ENCODE measurements at places on chromosomes 6 and 20.
A peak's percentile ranks its signal among the peaks of the same experiment; 100 is the strongest.

GRCh38 chr20:13800728-13801134, 15.9 kb downstream of the NDUFAF5 start:
- no peak for DNase-seq

DNA sequence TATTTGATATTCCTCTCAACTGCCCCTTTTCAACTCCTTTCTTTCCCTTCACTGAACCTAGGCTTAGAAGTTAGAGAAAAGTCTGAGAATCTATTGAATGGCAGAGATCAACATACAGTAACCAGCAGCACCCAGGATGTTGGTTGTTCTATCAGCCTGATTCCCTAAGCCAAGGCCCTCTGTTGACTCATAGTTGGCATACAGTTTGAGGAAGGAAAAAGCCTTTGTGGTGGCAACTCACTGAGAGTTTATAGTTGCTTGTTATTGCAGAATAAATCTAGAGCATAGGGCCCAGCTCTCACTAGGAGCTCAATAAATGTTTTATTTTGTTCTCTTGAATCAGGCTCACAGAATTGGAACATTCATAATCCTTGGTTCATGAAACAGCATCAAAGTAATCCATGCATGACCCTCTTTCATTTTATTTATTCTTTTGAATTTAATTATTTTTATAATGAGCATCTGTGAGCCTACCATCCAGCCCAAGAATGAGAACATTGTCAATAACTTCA, 119.1 kb upstream of the ADGRF1 start:
- DNase-seq: no peak

- no peak for DNase-seq
Measured at GRCh38 chr20:5364136-5364821, 47.5 kb upstream of the PROKR2 start.

DNA sequence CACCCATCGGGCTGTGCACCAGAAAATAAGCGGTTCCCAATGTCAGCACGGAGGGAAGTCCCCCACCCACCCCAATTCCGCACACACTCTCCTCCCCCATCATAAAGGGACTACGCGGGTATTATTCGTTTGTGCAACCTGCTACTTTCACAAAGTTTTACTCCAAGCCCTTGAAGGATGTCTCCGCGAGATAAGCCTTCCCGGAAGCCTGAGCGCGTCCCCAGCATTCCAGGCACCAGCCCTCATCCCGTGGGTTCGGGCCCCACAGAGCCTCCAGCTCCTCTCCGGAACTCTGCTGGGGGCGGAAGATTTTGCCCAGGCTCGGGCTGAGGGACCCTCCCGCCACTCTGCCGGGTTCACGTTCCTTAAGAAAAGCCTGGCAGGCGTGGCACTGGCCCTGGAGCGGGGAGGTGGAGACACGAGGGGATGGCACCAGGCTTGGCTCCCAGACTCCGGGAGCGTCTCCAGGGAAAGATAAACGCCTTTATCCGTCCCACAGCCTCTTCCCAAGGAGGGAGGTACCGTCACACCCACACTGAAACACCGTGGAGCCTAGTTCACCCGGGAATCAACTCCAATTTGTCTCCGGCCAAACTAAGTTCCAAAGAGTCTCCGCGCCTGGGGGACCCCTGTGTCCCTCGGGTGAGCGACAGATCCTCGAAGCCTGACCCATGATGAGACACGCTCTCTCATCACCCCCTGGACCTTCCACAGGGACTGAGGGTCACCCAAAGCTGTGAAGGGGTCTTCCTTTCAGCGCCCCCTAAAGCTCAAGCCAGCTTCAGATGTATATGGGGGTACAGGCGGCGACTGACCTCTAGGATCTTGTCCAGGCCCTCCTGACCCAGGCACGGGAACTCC, 934 bp downstream of the KCNK5 start:
- DNase-seq: no peak

- DNase-seq: no peak
Measured at GRCh38 chr6:22332711-22333110, 35.9 kb upstream of the PRL start.

- no peak for DNase-seq
Measured at GRCh38 chr20:54646156-54646517, 170.7 kb downstream of the DOK5 start.

DNA sequence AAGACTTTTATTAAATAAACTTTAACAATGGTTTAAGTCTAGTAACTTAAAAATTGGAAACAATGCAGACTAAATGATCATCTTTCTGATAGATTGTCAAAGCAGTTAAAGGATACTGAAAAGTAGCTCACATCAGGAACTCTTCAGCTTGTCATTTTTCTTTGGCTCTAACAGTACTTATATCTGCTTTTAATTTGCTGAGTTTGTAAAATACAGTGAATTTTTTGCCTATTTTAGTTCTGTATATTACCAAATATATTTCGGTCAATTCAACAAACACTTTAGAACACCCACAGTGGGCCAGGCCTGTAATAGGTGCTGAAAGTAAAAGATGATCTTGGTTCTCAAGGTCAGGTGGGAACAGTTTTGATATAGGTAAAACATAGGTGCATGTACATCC, 22.3 kb downstream of the MKKS start:
- no peak for DNase-seq

GRCh38 chr20:51639206-51639832, 96.8 kb upstream of the NFATC2 start:
- DNase-seq: peak; percentile 27

DNA sequence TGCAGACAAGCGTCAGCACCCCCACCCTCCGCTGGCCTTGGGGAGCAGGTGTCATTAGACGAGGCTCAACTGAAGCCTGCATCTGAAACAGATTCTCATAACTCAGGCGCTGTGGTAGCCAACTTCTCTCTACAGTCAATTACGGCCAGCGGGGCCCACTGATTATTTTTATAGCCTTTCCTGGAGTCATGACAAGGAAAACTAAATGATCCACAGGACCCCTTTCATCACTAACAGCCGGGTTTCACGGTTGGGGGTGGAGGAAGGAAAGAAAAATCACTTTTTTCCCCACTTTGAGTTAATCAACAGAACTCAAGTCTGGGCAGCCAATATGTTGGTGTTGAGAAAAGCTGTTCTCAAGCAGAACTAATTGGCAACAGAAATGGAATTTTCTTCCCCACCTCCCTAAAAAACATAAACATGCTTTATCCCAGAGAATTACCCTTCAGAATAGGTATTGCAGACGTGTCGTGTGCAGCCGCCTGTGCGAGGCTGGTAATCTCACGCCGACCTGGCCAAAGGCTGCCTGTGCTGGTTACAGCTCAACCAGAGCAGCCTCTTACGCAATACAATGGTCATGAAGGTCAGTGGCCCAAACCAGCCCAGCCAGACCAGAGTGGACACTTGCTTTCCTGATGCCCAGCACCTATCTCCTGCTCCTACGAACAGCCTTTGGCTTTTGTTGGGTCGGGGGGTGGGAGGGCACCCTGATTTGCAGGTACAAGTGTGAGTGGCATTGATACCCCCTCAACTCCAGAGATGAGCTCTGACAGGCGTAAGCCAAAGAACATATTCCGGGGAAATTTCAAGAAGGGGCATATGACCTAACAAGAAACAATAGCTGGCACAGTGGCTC, 11.0 kb downstream of the RIPOR3 start:
- no peak for DNase-seq

DNA sequence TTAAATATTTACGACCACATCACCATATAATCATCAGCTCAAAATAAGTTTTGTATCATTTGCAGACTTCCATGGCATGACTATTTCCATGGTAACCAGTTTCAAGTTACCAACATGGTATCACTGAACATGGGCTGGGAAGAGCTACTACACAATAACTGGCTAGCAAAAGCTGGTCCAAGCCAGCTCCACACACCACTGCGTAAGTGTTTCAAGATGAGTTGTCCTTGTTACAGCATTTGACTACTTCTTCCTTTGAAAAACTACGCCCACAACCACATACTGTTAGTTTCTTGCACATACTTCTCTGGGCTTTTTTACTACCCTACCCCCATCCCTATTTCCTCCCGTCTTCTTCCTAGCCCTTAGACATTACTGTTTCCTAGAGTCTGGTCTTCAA, 8.5 kb downstream of the CD164 start:
- no peak for DNase-seq

- DNase-seq: no peak
Measured at GRCh38 chr6:110859335-110859792, 15.2 kb upstream of the AMD1 start.

GRCh38 chr6:2979819-2980464, 8.6 kb upstream of the SERPINB6 start:
- DNase-seq: no peak

- DNase-seq: no peak
Measured at GRCh38 chr20:18225632-18226031, 62.7 kb upstream of the ZNF133 start.

- no peak for DNase-seq
Measured at GRCh38 chr6:143241911-143242310, 181.2 kb downstream of the AIG1 start.

DNA sequence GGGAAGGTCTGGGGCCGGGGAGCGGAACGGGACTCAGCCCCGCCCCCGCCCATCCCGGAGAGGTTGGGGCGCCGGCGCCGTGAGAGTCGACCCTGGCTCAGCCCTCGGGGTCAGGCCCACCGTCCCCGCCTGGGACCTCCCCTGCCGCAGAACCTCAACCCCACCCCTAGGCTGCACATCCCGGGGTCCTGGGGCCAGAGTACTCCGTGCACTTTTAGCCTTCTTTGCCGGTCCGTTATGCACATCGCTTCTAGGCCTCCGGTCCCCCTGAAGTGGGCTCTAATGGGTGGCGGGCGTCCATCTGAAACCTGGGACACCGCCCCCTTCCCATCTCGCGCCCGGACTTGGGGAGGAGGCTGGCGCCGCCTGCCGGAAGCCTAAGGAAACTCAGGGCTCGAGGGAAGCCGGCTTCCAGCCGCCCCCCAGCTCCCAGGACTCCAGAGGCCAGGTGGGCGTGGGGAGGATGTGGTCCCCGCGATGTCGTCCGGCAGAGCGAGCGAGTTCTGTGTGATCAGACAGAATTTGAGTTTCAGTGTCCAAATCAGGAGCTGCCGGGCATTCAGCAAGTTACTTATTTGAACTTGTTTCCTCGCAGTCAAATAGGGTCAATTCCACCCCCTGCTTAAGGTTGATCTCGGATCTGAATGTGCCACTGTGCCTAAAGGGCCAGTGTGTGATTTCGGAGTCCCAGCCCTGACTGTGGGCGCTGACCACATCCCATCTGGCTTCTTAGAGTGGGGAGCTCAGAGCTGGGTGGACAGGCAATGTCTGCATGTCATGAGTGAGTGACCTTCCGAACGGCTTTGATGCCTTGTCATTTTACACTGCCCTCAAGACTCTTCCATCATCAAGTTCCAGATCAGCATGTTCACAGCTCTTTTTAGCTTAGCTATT, 47.6 kb downstream of the CPXM1 start:
- DNase-seq: no peak

DNA sequence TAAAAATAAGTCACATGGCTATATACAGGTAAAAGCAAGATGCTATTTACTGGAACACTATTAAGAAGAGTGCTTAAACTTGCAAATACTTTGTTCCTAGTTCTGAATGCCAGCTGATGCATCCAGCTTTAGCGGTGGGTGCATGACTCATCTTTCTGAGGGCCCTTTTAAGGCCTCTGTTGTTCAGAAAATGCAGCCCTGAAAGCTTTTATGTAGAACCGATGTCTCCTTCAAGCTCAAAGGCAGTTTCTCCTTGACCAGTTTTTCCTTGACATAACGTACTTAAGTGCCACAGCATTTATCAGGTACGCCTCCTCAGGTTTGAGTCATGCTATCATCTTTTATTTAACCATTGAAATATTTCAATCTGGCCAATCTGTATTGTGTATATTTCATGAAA, 82.8 kb downstream of the MLIP start:
- no peak for DNase-seq

DNA sequence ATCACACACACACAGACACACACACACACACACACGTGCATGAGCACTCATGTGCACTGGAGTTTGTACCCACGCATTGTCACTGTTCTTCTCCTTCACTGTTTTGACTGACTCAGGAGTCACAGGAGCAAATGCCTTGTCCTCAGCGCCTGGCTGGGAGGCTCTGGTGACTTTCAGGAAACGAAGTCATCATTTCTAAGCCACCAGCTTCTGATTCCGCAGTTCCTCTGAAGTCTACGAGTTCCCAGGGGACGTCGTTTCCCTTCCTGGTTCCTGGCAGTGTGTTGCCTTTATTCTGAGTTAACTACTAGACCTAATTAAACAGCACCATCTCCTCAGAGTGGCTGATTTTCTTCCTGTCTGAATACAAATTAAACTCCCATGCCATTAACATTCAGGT, 82.2 kb upstream of the PMEPA1 start:
- no peak for DNase-seq

DNA sequence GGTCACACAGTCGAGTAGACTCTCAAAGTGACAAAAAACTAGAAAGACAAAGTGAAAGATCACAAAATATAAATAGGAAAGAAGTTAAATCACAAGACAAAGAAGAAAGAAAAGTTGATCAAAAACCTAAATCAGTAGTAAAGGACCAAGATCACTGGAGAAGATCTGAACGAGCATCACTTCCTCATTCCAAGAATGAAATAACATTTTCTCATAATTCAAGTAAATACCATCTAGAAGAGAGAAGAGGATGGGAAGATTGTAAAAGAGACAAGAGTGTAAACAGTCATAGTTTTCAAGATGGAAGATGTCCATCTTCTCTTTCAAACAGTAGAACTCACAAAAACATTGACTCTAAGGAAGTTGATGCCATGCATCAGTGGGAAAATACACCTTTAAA, 31.6 kb upstream of the GJA10 start:
- no peak for DNase-seq

- DNase-seq: no peak
Measured at GRCh38 chr20:50528804-50529351, 18.7 kb downstream of the PTPN1 start.

GRCh38 chr6:398558-399078, 7.1 kb downstream of the IRF4 start:
- no peak for DNase-seq

GRCh38 chr20:53708129-53708968, 114.7 kb upstream of the ZNF217 start:
- DNase-seq: no peak

- DNase-seq: no peak
Measured at GRCh38 chr6:69894578-69895347, 28.4 kb downstream of the COL19A1 start.

- no peak for DNase-seq
Measured at GRCh38 chr6:110545081-110545872, 68.9 kb upstream of the SLC22A16 start.

DNA sequence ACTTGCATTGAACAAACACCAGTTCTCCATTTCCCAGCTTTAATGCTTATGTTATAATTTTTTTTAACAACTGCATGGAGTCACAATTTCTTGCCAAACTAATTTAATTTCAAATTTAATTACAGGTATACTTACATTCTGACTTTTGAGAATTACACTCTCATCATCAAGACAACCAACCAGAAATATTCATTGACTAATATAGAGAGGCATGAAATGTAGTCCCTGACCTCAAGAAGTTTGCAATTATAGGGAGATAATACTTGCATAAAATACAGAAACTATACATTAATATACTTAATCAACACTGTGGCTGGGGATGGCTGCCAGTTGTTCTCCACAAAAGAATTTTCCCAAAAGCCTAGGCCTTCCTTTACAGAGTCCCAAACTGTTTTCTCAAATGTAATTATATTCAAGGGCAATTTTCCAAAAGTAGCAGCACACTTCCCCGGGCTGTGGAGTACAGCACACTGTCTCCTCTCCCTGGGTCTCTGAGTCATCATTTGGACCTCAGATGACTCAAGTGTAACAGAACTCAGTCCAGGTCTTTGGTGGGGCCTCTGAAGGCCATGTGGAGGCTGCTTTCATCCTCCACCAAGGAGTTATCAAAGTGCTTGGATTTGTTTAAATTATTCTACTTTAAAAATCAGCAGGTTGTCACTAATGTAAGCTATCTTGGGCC, 114.1 kb downstream of the KIF16B start:
- DNase-seq: no peak
